ENCODE measurements at places on chromosomes 5 and 9. TPM values are rescaled to one million over a fixed set of nuclear protein-coding genes. Genes with fewer than 3 reads are reported as not detected.

PCDHGA6 gene
- 0.29 TPM for total RNA-seq

LYSMD3 gene
- 8.7 TPM for total RNA-seq

INSL6 gene
- total RNA-seq = not detected

PHF24 gene
- 0.09 TPM for total RNA-seq

SPINK7 gene
- total RNA-seq = not detected

SURF2 gene
- 36.5 TPM for total RNA-seq

IL7R gene
- total RNA-seq = 0.38 TPM

ABCA2 gene
- total RNA-seq = 25.5 TPM

IFNA13 gene
- not detected for total RNA-seq

PCDHA9 gene
- not detected for total RNA-seq

IL5 gene
- not detected for total RNA-seq

TMEM252 gene
- not detected for total RNA-seq

IPPK gene
- 13.0 TPM for total RNA-seq

AOPEP gene
- total RNA-seq = 210 TPM

CFAP157 gene
- not detected for total RNA-seq

TMEM174 gene
- total RNA-seq = not detected

CCL28 gene
- 0.14 TPM for total RNA-seq

LRRTM2 gene
- not detected for total RNA-seq

IFNA2 gene
- not detected for total RNA-seq

SLC34A1 gene
- total RNA-seq = not detected

GBGT1 gene
- total RNA-seq = 3.0 TPM

KLF9 gene
- total RNA-seq = 3.5 TPM

OR1J2 gene
- total RNA-seq = not detected

MYMK gene
- total RNA-seq = not detected

OR1Q1 gene
- total RNA-seq = not detected

HTR1A gene
- total RNA-seq = not detected

GADD45G gene
- total RNA-seq = not detected

ZNF483 gene
- total RNA-seq = 1.0 TPM

WWC1 gene
- 100 TPM for total RNA-seq

MTAP gene
- 2.7 TPM for total RNA-seq

PCDHB15 gene
- total RNA-seq = not detected

CDKN2B gene
- total RNA-seq = not detected

PFN3 gene
- total RNA-seq = not detected

RLN2 gene
- total RNA-seq = 0.21 TPM

PRRX2 gene
- 12.5 TPM for total RNA-seq

FOXD4 gene
- total RNA-seq = 0.34 TPM

ZNF658 gene
- 2.8 TPM for total RNA-seq

CDO1 gene
- not detected for total RNA-seq

FRMPD1 gene
- total RNA-seq = not detected

AGTPBP1 gene
- total RNA-seq = 7.9 TPM

ENTPD2 gene
- total RNA-seq = 1.0 TPM

QRFP gene
- not detected for total RNA-seq

AK3 gene
- 61.0 TPM for total RNA-seq

IL3 gene
- not detected for total RNA-seq
